ENCODE measurements at places on chromosomes 11 and 22.

DNA sequence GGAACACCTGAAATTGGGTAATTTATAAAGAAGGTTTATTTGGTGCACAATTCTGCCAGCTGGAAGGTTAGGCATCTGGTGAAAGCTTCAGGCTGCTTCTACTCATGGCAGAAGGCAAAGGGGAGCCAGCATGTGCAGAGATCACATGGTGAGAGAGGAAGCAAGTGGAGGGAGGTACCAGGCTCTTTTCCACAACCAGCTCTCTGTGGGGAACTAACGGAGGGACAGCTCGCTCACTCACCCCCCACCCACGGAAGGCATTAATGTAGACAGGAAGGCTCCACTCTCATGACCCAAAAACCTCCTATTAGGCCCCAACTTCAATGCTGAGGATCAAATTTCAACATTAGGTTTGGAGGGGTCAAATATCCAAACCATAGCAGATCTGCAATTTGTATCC is 75.6 kb upstream of the ARHGAP32 start:
- DNase-seq: no peak

DNA sequence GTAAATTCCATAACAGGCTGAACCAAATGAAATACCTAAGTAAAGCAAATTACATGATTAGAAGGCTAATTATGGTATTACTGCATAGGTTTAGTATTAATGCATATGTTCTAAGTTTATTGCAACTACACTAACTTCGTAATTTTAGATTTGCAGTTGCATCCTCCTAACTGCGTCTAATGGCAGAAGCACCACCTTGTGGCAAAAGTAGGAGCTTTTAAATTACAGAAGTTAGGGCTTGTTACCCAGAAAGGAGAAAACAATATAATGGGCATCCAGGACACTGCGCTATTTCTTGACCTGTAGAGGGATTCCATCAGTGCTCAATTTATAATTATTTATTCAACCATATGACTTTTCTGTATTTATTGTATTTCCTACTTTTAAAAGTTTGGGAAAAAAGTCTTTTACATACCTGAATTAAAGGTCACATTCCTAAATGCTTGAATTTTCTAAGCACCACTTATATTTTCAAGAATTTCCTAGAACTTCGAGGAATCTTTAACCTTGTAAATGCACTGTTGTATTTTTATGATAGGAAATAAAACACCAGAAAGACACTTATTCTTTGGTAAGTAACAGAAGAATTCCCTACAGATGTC is 16.3 kb upstream of the GPR83 start:
- no peak for DNase-seq

DNA sequence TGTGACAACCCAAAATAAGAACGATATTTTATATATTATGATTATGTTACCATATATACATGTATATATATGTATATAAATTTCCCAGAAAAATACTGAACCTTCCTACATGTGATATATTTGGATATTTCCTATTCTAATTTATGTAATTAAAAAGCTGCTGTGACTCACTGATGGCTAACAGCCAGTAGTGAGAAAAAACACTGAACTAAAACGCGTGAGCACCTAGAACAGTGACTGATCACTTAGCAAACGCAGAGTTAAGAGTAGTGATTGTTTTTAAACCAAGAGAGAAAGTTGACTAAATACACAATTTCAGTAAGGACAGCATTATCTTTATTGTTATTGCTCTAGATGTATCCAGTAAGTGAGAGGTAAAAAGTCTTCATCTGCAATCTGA is 213.8 kb downstream of the TMEM135 start:
- DNase-seq: no peak

DNA sequence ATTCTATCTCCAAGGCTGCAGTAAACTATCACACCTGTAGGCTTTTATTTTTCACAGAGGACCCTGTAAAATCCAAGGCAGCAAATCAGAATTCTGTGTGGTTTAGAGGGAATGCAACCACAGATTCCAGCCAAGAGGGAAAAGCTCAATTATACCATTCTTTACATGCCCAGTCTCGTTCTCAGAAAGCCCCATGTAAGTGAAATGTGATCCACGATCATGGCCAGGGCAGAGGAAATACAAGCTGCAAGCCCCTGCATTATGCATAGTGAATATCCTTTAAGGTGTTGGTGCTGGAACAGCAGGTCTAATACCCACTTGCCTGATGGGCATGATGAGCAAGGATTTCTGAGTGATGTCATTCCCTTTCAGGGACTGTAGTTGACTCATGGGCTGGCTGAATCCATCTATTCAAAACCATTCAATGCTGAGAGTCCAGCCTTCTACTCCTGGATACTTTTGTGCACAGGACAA is 198.7 kb upstream of the MTMR2 start:
- no peak for DNase-seq

GRCh38 chr11:93652161-93652597 is 9.3 kb upstream of the CEP295 start:
- DNase-seq: no peak

DNA sequence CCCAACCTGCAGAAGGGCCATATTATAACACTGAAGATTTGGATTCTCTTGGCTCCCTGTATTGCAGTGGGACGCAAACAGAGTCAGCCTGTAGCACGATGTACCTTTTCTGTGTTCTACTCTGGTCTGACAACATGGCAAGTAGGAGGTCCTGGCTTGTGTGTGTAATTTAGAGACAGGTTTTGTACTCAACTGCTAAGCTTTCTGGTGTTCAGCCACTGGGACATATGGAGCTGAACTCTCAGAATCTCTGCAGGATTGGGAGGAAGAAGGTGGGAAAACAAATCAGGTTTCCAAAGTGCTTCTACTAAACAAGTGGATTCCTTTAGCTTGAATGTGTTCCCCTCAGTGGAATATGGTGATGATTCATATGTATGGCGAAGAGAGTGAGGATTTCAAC is 192.5 kb upstream of the MTMR2 start:
- no peak for DNase-seq

DNA sequence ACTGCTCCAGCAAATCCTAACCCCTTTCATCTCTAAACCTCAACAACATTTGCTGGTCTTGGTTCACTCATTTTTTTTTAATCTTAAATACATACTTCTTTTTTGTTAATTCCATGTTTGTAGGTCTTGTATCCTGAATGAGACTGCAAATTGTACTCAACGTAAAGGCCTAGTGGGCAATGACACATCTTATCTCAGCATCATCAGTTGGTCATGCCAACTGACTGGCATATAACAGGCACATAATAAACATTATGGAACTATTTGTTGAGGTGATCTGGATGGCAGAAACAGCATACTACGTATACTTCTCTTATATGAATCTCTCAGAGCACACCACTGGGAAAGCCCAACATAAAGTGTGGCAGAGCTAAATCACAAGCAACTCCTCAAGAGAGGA is 116.7 kb downstream of the RBFOX2 start:
- DNase-seq: no peak

DNA sequence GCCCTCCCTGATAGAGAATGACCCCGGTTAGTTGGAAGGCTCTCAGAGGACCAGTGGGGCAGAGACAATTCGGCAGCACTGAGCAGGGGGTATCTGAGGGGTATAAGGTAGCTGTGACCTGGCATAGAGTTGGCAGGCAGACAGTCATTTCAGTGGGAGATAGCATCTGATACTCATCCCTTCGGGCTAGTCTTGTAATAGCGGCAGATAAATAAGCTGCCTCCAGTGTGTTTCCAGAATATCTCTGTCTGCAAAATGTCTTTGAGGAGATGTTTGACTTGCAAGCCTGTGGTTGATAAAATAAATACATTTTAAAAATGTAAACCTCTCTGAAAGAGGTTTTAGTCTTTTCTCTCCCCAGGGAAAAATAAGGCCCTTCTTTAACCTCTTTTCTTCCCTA is 54.2 kb downstream of the TEAD1 start:
- DNase-seq: no peak

- peak; percentile 50 for DNase-seq
Measured at GRCh38 chr22:20205964-20206708, 55.3 kb upstream of the CCDC188 start.

DNA sequence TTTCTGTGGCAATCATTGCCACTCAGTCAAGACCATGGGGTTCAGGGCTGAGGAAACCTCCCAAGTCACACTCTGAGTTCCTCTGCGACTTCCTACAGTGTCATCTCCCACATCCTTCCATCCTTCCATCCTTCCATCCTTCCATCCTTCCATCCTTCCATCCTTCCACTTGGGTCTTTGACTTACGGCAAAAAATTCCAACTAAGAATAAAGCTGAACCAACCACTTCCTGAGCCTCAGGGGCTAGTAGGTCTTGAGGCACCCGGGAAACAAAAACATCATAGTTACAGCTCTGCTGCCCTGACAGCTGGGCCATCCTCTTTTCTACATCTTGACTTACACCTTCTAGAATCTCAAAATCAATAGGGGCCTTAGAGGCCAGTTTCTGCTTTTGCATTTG is 32.1 kb downstream of the EHF start:
- DNase-seq: no peak

GRCh38 chr11:18608376-18608775 is 8.8 kb downstream of the MISFA start:
- no peak for DNase-seq

GRCh38 chr11:15826826-15827225 is 529.5 kb downstream of the SOX6 start:
- DNase-seq: no peak

GRCh38 chr11:113673550-113674396 is 32.3 kb downstream of the TMPRSS5 start:
- DNase-seq: no peak

- peak; percentile 87 for DNase-seq
Measured at GRCh38 chr11:88337181-88337986, at the start of gene CTSC. Gene CTSC, minus strand, starts transcription at chr11:88337736. Its CDS starts 64 bp downstream, at chr11:88337672.

- no peak for DNase-seq
Measured at GRCh38 chr11:64156235-64157011, 9.5 kb downstream of the MACROD1 start.

DNA sequence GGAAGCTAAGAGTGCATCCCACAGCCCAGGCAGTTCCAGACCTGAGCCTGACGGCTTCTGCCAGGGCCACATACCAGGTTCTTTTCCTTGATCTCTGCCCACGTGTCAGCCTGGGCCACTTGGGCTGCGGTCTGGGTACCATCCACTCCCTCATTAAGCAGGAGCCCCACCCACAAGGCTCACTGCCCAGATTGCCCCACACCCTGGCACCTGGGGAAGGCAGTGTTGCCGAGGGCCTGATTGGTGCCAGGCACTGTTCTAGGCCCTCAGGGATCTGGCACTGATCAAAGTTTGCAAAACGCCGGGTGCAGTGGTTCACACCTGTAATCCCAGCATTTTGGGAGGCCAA is 15.4 kb downstream of the GGA1 start:
- DNase-seq: no peak

GRCh38 chr22:46259374-46259773 is 3.8 kb downstream of the PKDREJ start:
- DNase-seq: no peak

GRCh38 chr11:122804796-122805195 is 33.5 kb upstream of the CRTAM start:
- no peak for DNase-seq

DNA sequence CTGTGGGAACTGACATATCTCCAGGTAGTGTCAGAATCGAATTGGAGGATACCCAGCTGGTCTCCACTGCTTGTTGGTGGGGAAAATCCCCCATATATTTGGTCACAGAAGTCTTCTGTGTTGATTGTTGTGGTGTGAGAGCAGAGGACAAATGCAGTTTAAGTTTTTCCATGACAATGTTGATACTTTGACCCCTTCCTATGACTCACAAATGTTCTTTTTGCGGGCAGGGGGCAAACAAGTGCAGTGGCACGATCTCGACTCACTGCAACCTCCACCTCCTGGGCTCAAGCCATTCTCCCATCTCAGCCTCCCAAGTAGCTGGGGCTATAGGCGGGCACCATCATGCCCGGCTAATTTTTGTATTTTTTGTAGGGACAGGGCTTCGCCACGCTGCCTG is 7.4 kb upstream of the PATL1 start:
- no peak for DNase-seq

GRCh38 chr11:44936525-44936924 is 14.2 kb downstream of the TP53I11 start:
- peak; percentile 84 for DNase-seq

DNA sequence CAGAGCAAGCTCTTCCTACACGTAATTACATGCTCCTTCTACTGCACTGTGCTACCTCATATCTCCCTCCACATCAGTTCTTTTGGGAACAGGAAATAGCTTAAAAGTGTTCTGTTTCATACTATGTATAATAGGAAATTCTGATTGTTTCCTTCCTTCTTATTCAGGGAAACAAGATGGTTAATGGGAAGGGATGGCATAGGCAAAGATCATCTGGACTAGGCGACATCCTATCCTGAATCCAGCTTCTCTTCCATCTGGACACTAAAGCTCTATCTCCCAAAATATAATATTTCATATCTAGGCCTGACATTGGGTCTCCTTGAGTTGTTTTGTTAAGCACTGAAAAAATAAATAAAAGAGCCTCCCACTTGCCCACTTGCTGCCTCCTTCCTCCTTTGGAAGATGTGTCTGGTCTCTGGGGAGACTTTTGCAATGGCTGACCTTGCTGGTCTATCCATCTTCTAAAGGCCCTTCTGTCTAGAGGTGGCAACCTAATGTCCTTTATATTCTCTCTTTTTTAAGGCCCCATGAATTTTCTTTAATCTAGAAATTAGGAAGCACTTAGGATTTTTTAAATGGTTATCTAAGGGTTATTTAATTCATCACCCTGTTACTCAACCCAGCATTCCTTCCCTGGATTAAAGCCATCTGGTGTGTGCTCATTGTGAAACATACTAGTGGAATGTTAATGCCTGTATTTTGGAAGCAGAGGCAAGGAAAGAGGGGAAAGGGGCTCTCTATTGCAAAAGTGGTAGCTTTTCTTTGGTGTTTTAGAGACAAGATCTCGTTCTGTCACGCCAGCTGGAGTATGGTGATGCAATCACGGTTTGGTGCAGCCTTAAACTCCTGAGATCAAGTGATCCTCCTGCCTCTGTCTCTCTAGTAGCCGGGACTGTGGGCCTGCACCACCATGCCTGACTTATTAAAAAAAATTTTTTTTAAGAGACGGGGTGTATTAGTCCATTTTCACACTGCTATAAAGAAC is 20.6 kb downstream of the CLMP start:
- no peak for DNase-seq

- no peak for DNase-seq
Measured at GRCh38 chr22:49323751-49324415, 503.8 kb downstream of the BRD1 start.

- DNase-seq: no peak
Measured at GRCh38 chr11:6608726-6609501, 3.1 kb downstream of the TAF10 start.

GRCh38 chr22:38953577-38954413 is 3.6 kb upstream of the APOBEC3A start:
- peak; percentile 15 for DNase-seq

DNA sequence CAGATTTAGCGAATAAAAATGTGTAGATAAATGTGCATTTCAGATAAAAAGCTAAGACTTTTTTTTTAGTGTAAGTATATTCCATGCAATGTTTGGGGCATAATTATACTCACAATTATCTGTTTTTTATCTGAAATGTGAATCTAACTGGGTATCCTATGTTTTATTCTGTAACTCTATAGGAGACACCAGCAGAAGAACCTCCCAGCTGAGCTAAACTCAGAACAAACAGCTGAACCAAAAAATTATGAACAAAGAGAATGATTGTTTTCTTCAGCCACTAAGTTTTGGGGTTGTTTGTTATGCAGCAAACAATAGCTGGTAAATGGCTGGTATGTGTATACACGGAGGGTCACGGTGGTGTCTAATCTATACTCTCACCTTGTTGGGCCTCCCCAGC is 42.9 kb downstream of the FBXO7 start:
- no peak for DNase-seq

GRCh38 chr11:71977743-71978418 is 20.8 kb upstream of the IL18BP start:
- peak; percentile 55 for DNase-seq

All from activated CD4-positive, alpha-beta T cell treated with anti-CD3 and anti-CD28 coated beads, Interleukin-2, amount 50 U/mL, for 1 hour (primary cell).